Aorta (tissue), 5 donors: ENCODE measurements at places on chromosomes 6 and 20. TPM values are rescaled to one million over a fixed set of nuclear protein-coding genes. Genes with fewer than 3 reads are reported as not detected.

DNA sequence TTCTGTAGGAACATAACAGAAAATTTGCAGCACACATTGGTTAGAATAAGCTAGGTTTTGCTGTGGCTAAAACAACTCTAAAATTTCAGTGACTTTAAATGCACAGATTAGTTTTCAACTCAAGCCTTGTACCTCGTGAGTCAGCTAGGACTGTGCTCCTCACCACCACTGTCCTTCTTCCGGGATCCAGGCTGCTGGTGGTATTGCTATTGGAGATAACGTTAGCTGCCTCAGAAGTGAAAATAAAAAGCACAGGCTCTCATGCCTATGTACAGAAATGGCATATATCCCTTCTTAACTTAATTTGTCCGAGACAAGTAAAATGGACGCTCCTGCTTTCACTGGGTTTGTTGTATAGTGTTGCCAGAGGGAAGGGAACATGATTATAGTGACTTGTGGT lies 931.1 kb upstream of the EYS start:
- no peak for DNase-seq
- H3K4me1 ChIP-seq, result no peaks in the 10 kb centered on the region
- H3K27me3 ChIP-seq, result no peaks in the 10 kb centered on the region

DNA sequence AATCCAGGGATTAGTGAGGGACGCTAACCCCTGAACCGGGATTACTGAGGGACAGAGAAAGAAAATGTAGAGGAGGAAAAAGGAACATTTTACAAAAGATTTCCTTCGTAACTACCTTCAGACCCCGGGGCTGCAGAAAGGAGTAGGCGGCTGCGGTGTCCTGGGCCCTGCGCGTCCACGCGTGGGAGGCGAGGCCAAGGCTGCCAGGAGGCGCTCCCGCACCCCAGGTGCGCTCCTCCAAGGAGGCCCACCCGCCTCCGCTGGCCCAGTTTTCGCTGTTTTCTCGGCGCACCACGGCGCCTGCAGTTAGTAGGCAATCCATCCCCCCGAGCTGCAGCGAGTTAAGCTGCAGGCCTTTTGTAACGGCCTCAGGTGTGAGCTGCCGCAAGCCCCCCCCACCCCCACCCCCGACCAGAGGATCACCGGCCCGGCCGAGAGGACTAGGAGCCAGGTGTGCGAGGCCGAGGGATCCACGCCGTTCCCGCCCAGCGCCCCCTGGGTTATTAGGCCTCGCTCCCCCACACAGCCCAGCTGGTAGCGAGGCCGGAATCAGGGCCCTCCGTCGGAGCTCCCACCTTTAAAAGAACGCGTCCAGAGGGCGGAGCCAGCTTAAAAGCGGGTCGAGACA lies 380.3 kb upstream of the ARID1B start:
- no peak overlapping the region for H3K27ac ChIP-seq
- H3K36me3 ChIP-seq, result no peaks in the 10 kb centered on the region
- no peak for DNase-seq
- no peaks in the 10 kb centered on the region for H3K4me1 ChIP-seq
- H3K4me3 ChIP-seq, result no peak overlapping the region

DNA sequence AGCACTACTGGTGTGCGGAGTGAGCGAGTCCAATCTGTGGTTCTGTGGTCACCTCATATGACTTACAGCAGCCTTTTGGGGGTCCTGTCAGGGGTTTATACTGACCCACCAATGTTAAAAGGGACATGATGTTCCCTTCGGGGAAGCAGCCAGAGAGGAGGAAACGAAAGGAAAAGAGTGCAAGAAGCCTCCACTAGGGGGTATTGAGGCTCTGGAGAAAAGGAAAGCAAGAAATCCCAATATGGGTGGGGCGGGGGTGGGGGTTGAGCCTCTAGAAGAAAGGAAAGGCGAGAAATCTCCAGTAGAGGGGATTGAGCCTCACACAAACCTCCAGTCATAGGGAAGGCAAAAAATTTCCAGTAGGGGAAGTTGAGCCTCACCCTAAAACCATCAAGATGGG lies 249.3 kb upstream of the ECI2 start:
- H3K4me3 ChIP-seq, result no peak overlapping the region
- H3K27me3 ChIP-seq, result no peaks in the 10 kb centered on the region
- no peaks in the 10 kb centered on the region for H3K4me1 ChIP-seq
- H3K27ac ChIP-seq, result no peak overlapping the region

DNA sequence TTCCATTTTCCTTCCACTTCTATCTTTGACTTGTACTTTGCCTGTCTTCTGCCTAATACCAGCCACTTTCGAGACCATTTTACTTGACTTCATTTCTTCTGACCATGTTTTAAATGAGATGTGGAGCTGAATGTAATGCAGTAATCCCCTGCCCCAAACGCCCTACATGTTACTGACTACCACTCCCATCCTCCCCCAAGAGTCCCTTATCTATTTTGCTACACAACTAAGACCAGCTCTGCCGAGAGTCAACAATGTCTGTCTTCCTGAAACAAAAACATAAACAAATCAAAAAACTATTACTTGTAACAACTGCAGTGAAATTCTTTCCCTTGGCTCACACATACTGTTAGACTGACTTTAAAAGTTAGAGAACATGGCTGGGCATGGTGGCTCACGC lies 27.1 kb upstream of the KIAA1586 start:
- no peaks in the 10 kb centered on the region for H3K27me3 ChIP-seq
- H3K27ac ChIP-seq, result no peak overlapping the region
- no peak overlapping the region for H3K4me3 ChIP-seq
- no peak for DNase-seq

The SLC26A8 gene
- 0.26 TPM for total RNA-seq

The PTPRK gene
- total RNA-seq, result 39.6 TPM

The DCDC2 gene
- not detected for total RNA-seq

DNA sequence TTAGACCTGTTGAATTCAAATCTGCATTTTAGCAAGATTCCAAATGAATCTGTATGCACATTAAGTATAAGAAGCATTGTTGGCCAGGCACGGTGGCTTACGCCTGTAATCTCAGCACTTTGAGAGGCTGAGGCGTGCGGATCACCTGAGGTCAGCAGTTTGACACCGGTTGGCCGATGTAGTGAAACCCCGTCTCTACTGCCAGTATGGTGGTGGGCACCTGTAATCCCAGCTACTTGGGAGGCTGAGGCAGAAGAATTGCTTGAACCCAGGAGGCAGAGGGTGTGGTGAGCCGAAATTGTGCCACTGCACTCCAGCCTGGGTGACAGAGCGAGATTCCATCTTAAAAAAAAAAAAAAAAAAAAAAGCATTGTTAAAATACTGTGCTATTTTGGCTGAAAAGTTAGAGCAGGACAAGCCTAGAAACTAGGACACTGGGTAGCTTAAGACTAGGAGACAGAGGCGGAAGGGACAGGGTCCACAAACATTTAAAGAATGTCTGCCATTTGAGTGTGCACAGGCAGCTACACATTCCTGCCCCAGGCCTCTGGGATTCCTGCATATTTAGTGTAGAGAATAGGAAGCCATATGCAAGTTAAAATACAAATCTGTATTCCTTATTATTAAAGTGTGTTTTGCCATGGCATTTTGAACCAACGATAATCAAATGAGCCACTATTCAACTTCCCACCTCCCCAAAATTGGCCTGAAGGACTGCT lies 45.1 kb upstream of the EEF1A1 start:
- H3K27me3 ChIP-seq, result no peaks in the 10 kb centered on the region
- no peak overlapping the region for H3K27ac ChIP-seq
- H3K36me3 ChIP-seq, result no peaks in the 10 kb centered on the region
- no peak for DNase-seq
- H3K4me3 ChIP-seq, result no peak overlapping the region

DNA sequence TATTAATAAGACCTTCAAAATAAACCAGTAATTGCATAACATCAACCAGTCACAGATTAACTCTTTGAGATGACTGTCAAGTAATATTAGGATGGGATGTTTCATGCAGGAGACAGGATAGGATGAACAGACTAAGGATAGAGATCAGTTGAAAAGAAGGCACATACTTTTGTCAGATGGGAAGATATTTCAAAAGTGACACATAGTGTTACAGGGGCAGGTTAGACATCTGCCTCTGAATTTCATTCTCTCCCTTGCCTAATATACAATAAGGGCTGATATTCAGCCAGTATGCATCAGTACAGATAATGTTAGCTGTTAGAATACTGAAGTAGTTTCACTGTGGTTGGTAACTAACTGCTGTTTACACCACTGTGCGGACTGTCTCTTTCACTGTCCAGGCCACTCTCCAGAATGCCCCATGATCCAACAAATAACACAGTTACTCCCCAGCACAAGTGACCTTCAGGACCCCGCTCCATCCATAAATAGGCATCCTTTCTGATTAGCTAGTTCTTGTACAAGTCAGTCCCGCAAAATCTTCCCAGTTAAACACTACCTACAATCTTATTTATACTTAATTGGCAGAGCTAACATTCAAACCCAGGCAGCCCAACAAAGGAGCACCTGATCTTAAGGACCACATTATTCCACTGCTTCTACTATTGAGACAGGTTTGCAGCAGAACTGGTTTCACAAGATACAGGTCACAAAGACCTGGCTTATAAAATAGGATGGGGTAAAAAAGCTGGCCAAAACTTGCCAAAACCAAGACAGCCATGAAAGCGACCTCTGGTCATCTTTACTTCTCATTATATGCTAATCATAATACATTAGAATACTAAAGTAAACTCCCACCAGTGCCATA lies 21.9 kb upstream of the PLN start:
- DNase-seq, result no peak
- H3K36me3 ChIP-seq, result no peaks in the 10 kb centered on the region
- no peaks in the 10 kb centered on the region for H3K27me3 ChIP-seq
- H3K4me1 ChIP-seq, result peaks cover 2% of the 10 kb centered on the region
